Stimulated activated CD4-positive, alpha-beta T cell treated with anti-CD3 and anti-CD28 coated beads, Interleukin-4, amount 100 ng/mL, for 1 hour (primary cell): ENCODE measurements at places on chromosomes 2 and 18.

DNA sequence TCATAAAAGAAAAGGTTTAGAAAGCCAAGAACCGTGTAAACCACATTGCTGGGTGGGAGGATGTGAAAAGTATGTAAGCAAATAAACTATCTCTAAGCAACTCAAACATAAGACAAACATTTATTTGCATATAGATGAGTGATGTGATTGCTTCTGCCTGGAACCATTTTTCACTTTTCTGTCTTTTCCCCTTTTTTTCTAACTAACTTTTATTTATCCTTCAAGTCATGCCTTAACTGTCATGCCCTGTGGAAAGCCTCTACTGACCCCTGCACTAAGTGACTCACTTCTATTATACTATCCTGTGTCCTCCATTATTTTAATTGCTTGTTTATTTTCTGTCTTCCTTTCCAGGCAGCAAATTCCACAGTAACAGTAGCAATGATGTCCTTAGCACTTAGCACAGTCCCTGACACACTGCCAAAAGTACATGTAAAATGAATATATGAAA is 87.5 kb upstream of the CTAGE1 start:
- no peak for DNase-seq

DNA sequence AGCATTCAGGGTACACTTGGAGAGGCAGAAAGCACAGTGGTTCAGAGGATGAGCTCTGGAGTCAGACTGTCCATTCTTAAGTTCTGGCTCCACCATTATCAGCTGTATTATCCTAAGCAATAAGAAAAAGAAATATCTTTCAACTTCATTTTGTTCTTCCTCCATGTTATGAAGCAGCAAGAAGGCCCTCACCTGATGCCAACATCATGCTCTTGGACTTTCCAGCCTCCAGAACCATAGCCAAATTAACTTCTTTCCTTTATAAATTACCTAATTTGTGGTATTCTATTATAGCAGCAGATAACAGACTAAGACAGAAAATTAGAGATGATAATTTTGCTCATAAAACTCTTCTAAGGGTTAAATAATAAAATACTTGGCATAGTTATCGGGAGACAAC is 137.1 kb downstream of the RBMS1 start:
- DNase-seq, result no peak

- no peak for DNase-seq
These were observed 222.4 kb upstream of the NCKAP5 start for GRCh38 chr2:133790711-133791110.

DNA sequence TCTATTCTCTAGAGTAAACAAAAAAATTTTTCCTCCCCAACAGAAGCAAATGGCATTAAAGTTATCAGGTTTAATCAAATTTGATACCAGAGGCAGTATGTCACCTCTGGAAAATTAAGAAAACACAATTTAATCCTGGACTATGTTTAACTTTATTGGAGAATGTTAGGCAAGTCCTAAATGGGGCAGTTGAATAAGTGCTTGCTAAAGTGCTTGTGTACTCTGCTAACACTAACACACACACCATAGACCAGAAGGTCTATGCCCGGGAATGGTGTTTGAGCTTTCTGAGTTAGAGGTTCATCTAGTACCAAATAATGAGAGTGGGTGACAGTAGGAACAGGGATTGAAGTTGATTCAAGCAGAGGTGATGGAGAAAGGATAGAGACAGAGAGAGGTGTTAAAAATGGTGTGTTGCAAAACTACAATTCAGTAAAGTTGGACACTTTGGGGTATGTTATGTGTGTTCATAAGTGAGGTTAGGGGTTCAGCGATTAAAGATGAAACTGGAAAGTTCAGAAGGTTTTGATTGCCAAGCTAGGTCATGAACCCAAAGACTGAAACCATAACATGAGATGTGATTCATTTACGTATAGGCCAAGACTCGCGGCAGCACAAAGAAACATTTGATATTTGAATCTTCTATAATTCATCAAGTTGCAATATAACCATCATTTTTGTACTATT is 40.5 kb upstream of the PEX13 start:
- no peak for DNase-seq
